ENCODE measurements at places on chromosomes 16 and 17.

GRCh38 chr16:3638916-3639644, 15.4 kb upstream of the DNASE1 start:
- DNase-seq, result no peak

DNA sequence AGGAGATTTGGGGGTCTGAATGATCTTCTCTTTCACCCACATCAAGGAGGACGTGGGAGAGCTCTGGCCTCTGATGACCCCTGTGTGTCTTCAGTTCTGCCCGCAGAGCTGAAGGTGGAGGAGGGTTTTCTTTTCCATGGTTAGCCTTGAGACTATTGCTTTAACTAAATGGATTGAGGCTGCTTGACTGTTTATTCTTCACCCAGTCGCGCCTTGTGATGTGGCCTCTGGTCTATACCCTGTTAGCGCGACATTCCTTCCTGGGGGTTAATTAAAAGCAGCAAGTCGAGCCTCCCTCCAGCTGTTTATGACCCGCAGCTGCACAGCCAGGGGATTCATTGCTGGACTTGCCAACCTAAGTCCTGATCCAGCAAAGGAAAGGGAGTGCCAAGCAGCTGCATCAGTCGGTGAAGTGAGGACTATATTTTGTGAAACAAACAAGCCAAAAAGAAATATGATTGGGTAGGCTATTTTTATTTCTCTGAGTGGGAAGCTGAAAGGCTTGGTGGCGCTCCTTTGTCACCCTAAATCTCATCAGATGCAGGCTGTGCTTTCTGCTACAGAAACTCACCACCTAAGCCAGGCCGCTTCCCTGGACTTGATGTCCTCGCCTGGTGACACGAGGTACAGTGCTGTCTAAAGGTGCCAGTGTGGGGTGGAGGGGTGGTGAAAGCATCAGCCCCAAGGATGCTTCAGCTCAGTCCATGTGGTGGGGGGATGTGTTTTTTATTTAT, 11.0 kb upstream of the SEC14L1 start:
- DNase-seq, result no peak

DNA sequence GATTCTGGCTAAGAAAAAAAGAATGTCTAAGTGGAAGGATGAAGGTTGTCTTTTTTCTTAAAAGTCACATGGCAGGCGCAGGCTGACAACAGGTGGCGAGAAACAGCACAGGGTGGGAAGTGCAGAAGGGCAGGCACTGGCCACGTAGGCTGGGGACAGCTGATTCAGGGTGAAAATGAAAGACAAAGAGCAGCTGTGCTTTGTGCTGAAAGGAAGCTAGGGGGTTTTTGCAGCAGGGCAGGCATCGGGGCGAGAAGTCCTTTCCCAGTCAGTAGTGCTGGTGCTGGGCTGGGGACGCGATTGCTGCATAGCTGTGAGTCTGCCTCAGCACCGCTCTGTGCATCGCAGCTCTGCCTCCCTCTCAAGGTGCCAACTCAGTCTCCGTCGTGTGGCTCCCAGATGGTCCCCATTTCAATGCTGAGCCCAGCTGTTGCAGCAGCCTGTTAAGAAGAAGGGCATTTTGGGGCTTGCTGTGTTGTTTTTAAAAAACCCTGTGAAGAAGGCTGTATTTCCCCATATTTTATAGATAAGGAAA, 183.1 kb upstream of the CCL2 start:
- no peak for DNase-seq

GRCh38 chr17:77879226-77879895, 79.1 kb upstream of the TNRC6C start:
- no peak for DNase-seq

GRCh38 chr17:35057332-35057915, 6.1 kb downstream of the RFFL start:
- DNase-seq, result no peak

- DNase-seq, result no peak
Observed at GRCh38 chr17:50021681-50022370, 26.8 kb upstream of the DLX3 start.

GRCh38 chr17:68567035-68567434, 34.1 kb downstream of the FAM20A start:
- no peak for DNase-seq

GRCh38 chr16:47018223-47018891, 44.9 kb upstream of the DNAJA2 start:
- DNase-seq, result peak; percentile 32

DNA sequence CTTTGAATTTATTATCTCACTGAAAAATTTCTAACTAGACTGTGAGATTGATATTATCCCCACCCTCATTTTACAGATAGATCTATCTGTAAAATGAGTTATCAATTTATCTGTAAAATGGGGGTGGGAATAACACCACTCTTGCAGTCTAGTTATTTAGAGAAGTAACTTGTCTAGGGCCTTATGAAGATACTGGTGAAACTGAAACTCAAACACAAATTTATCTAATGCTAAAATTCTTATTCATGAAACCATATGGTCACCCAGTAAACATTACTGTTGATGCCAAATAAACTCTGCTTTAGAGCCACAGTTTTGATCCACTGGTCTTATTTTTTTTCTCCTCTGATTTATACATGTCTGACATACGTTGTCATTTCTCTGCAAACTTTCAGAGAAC, 52.1 kb upstream of the SMIM36 start:
- DNase-seq, result no peak

GRCh38 chr16:24850289-24850938, 4.7 kb downstream of the SLC5A11 start:
- peak; percentile 54 for DNase-seq

GRCh38 chr17:44540246-44541084, 16.8 kb upstream of the FZD2 start:
- DNase-seq, result no peak

GRCh38 chr17:14004927-14005620, 64.2 kb upstream of the COX10 start:
- DNase-seq, result no peak

GRCh38 chr16:17323171-17323570, 147.6 kb downstream of the XYLT1 start:
- no peak for DNase-seq

- DNase-seq, result no peak
Observed at GRCh38 chr17:34556931-34557330, 22.5 kb upstream of the TMEM132E start.

DNA sequence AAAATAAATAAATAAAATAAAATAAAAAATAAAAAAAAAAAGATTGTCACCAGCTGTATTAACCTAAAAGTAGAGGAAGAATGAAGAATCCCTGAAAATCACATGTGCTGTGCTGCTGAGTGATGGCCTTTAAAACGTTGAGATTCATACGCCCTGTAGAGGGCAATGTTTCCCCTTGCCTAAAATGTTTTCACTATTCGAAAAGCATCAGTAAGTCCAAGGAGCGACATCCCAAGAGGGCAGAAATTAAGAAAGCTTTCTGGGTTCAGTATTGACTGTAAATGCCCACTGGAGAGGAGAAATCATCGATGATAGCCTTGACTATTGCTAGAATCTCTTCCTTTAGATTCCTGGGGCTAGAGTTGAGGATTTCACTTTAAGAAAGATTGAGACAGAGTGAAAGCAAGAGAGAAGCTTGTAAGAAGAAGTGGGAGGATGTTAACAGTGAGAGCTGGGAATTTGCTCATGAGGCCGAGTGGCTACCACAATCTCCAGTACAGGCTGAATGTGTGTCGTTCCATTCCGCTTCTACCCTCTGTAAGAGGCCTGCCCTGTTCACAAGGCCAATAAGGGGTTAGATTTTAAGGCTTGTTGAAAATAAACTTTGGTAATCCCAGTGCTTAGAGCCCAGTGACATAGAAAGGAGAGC, 170.8 kb upstream of the FAM20A start:
- peak; percentile 70 for DNase-seq

GRCh38 chr16:80611930-80612327, 71.1 kb downstream of the DYNLRB2 start:
- DNase-seq, result no peak

GRCh38 chr16:8795091-8795490, 2.3 kb downstream of the TMEM186 start:
- no peak for DNase-seq

- DNase-seq, result no peak
Observed at GRCh38 chr16:31036691-31037090, 3.3 kb downstream of the STX4 start.

DNA sequence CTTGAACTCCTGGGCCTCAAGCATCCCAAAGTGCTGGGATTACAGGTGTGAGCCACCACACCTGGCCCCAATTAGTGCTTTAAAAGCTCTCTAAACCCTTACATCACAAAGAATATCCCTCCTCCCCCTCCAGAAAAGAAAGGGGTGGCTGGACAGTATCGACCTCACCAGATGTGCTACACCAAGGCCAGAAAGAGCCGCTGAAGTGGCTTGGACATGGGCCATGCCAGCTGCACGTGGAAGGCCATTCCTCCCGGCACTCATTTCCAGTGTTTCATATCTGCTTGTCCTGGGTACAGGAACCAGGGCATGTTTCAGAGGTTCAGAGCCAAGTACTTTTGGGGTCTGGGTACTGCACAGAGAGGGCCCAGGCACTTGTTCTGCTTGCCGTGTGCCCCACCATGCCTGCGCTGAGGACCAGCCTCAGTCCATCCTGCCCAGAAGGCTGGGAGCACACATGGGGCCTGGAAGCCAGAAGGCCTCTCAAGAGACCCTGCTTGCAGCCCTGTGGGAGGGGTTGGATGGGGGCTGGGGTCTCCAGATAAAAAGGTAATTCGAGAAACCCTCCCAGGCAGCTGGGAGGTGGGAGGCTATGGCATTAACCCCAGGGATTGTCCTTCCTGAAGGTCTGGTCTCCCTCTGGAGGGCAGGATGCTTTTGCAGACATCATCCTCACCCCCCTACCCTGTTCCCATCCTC, 3.5 kb upstream of the SRRM2 start:
- no peak for DNase-seq

- DNase-seq, result peak; percentile 10
Observed at GRCh38 chr16:21302454-21302853, 24.4 kb upstream of the CRYM start.

GRCh38 chr17:13953841-13954240, 115.5 kb upstream of the COX10 start:
- DNase-seq, result peak; percentile 48

DNA sequence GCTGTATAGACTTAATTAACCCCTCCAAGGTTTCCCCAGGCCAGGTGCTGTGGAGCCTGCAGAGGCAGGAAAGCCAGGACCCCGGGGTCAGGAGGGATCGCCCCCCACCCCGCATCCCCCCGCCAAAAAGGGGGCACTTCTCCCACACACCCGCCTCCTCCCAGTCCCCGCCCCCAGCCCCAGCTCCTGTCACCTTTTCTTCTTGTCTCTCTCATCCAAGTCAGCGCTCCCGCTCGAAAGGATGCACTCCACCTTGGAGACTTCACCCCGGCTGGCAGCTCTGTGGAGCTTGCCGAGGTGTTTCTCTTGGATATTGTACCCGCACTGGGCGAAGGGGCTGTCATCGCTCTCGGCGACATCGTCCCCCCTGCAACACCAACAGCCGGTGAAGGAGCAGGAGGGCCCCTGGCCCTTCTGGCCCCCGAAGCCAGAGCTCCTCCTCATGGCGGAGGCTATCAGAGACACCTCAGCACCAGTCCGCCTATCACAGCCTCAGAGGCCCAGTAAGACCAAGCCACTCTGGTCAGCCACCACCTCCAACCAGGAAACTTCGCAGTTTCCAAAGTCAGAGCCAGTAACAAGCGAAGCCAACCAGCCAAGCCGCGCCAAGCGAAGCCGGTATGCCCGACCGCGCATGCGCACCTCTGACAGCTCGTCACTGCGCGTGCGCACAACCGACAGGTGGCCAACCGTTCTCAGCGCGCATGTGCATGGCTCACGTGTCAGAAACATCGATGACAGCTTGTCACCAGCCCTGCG, 52.5 kb downstream of the SHCBP1 start:
- no peak for DNase-seq

DNA sequence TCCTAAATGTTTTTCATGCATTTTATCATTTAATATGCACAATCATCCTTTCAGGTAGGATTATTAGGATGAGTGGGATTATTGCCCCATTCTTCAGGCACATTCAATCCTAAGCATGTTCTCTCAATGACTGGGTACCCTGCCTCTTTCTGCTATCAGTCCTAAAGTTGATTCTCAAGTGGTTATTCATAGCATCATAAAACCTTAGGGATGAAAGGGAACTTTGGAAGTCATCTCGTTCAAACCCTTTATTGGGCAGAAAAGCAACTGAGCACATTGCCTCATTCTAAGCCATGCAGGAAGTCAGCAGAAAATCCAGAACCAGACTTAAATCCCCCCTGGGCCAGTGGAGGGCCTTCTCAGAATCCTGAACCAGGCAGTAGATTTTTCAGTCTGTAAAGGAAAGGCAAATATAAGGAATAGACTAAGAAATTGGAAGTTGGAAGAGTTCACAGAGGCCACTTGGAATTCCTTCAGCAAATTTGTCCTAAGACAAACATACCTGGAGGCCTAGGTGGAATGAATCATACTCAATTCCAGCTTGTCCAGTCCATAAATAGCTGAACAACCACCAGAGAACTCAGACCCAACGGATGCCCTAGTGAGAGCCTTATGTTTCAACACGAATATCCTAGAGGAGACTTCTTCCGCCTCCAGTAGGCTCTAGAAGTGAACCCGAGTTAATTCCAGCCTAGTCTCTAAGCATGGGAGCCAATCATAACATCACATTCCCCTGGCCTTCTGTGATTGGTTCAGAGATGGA, 62.7 kb downstream of the IRX6 start:
- DNase-seq, result no peak

DNA sequence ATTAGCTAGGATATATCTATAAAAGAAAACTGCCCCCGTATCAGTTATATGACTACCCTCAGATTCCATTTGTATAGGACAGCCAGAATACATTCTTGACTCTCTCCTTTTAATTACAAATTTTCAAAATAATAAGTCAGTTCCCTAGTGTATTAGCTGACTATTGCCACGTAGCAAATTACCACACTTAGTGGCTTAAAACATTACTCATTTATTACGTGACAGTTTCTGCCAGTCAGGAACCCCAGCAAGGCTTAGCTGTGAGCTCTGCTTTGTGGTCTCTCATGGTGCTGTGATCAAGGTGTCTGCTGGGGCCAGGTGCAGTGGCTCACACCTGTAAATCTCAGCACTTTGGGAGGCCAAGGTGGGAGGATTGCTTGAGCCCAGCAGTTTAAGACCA, 13.9 kb upstream of the SCNN1B start:
- no peak for DNase-seq

GRCh38 chr16:12091569-12092543, 115.3 kb downstream of the SNX29 start:
- DNase-seq, result no peak

DNA sequence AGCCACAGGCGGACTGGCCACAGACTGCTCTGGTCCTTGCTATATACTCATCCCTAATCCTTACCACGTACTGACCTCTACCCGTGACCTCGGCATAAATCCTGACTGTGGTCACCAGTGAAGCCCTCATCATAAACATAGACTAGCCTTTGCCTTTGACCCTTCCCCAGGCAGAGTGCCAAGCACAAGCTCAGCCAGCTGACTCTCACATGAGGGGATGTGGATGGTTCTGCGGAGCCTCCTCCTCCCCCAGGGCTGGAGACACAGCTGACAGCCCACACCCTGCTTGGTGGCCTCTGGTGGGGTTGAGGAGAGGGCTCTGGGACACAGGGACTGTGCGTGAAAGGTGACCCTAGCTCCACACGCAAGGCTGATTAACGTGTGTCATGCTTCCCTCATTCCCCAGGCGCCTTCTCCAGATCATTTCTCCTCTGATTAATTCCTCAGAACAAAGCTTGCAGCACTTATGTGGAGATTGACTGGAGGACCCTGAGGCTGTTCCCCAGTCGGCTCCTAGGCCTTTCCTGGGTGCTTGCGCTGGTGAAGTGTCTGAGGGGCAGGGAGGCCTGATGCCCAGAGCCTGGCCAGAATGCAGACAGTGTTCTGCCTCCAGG, 241.5 kb upstream of the NLRP1 start:
- DNase-seq, result peak; percentile 76

- DNase-seq, result no peak
Observed at GRCh38 chr17:39831588-39831987, 32.5 kb downstream of the IKZF3 start.

All from EL (cell line).